ENCODE measurements at places on chromosomes 1 and 21.

- no peak for DNase-seq
Observed at GRCh38 chr1:91701472-91701869, 184.5 kb downstream of the TGFBR3 start.

- no peak for DNase-seq
Observed at GRCh38 chr1:90295534-90295933, 300.6 kb downstream of the ZNF326 start.

- DNase-seq, result no peak
Observed at GRCh38 chr1:223659711-223660110, 5.8 kb downstream of the CAPN8 start.

DNA sequence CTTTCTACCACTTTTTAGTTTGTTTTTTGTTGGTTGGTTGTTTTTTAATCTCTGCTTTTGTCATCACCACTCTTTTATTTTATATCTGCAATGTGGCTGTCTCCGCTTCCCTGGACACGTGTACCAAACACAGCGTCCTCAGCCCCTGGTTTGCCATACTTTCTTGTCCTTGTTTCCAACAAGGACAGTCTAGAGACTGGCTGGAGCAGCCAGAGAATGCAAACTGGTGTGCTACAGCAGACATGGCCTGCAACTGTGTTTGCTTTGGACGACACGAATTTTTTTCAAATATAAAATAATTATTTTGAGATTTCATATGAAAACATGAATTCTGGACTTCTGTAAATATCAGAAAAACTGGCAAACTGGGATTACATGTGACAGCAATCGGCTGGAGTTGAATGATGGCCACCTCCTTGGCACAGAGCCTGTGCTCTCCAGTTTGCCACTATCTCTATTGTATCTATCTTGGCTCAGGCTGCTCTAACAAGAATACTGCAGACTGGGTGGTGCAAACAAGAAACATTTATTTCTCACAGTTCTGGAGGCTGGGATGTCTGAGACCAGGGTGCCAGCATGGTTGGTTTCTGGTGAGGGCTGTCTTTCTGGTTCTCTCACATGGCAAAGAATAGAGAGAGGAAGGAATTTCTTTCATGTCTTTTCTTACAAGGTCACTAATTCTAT lies 34.6 kb upstream of the POU2F1 start:
- DNase-seq, result no peak

- no peak for DNase-seq
Observed at GRCh38 chr1:18766328-18766727, 93.1 kb downstream of the TAS1R2 start.
